ENCODE measurements at places on chromosomes 6 and 20.

DNA sequence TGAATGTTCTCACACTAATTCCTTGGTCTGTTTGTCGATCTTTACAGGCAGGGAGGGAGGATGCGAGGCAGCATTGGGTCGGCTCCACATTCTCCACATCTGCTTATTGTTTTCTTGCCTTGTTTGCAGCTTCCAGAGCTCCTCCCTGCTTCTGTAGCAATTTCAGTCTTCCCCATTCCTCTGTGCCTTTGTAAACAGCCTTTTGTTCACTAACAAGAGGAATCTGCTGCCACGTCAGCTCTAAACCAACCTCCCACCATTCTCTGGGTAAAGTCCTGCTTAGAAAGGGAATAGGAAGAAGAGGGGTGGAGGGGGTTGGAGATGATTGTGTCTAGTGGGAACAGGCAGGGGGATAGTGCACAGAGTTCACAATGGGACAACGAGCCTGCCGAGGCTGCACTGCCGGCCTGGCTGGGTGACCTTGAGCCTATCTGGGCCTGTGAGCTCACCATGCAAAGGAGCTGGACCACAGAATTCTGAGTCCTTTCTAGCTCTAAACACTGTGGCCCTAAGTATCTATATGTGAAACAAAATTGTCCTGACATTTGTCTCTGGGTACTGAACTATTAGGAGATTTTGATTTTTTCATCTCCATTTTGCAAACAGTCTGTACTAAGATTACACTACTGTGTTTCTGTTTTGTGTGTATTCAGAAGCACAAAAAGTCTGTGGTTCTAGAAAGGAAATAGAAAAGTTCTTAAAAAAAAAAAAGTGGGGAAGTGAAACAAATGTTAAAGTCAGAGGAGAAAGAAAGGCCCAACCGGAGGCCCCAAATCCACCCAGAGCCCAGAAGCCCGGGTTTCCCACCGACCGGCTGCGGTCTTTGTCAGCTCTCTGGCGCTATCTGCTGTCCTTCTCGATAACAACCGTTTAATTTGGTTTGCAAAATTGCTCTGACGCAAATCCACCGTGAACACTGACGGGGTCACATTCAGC is 1.4 kb upstream of the PRND start:
- peak; percentile 92 for DNase-seq
- peak overlapping the region; percentile 79 for H3K27ac ChIP-seq
- no peaks in the 10 kb centered on the region for H3K27me3 ChIP-seq
- no peaks in the 10 kb centered on the region for H3K36me3 ChIP-seq
- H3K4me3 ChIP-seq = no peak overlapping the region
- H3K4me1 ChIP-seq = no peaks in the 10 kb centered on the region

DNA sequence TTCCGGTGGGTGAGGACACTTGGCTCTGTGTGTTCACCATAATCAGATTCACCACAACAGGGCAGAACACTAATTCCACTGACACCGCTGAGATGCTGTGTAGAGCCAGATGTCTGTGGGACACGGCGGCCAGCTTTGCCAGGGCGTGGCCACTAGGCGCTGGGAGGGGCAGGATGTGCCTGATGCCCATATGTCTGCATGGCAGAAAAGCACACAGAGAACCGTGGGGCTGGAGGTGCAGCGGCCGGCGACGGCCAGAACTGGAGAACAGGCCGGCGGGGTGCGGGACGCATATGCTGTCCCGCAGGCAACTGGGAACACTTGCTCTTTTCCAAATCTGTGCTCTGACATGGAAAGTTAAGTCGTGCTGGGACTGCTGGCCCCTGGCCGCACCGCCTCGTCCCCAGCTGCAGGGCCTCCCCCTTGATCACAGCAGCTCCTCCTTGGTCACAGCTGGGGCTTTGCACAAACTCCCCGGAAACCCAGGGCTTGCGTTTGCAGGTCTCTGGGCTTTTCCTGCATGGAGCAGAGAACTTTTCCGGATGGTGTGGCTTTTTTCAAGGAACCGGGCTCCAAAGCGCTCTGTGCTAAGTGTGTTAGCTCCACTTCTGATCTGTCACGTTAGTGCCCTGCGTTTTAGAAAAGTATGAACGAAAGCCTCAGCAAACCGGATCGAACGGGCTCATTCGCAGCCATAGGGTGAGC is 31.1 kb downstream of the NTSR1 start:
- peak; percentile 64 for DNase-seq
- no peaks in the 10 kb centered on the region for H3K36me3 ChIP-seq
- peak overlapping the region; percentile 72 for H3K27ac ChIP-seq

DNA sequence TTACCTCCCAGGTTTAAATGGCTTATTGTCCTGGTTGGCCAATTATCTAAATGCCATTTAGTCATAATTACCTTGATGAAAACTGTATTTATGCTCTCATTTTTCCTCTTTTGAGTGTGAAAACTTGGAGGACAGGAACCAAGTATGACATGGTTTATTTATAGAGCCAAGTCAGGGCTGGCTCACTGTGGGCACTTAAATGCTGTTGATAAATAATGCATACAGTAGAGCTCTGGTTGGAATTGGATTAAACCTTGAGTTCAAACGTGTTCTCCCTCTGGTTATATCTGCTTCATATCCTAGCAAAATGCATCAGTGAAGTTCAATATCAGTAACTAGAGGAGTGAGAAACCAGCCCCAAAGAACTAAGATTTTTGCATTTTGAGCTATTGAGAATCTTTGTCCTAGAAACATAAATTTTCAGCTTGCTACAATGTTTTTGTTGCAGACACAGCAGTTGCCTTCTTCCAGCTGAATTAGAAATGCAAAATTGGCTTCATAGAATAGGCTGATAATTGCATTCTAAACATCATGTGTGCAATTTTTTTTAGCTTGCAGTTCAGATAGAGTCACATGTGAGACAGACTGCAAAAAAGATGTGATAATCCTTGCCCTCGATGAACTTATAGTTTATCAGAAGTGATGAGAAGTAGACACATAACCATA is 255.8 kb downstream of the BTBD3 start:
- no peak overlapping the region for H3K4me3 ChIP-seq
- no peak overlapping the region for H3K27ac ChIP-seq
- H3K27me3 ChIP-seq = no peaks in the 10 kb centered on the region
- H3K36me3 ChIP-seq = no peaks in the 10 kb centered on the region
- no peak for DNase-seq

DNA sequence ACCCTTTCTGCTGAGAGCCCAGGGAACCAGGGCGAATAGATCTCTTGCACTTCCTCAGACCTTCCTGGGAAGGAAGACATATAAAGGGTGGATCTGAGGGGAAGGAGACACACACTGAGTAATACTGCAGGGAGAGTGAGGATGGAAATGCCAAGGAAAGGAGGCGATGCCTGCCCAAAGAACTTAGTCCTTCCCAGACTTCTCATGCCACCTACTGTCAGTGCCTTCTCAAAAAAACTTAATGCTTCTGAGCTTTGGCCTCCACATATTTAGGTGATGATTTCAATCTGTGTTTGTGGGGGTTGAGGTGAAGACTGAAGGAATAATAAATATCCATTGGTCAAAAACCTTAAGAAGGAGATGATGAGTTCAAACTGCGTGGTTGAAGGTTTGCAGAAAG is 9.7 kb downstream of the BTN3A1 start:
- H3K27ac ChIP-seq = no peak overlapping the region
- H3K36me3 ChIP-seq = peaks cover 59% of the 10 kb centered on the region
- no peak for DNase-seq
- H3K4me3 ChIP-seq = no peak overlapping the region
- H3K4me1 ChIP-seq = no peaks in the 10 kb centered on the region

DNA sequence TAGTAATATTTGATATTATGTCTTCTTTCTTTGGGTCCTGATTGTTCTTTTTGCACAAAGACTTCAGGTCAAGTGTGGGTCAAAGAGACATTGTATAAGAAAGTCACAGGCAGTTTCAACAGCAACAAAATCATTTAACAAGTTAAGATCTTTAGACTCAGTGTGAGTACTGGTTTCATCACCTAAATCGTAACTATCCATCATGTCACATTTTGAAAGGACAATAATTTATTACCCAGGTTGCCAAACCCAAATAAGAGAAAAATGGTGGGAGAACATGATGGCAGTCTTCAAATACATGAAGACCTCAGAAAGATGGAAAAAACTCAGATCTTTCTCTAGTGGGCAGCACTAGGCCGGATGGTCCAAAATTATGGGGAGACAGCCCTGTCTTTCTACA is 55.5 kb upstream of the BCLAF1 start:
- H3K4me1 ChIP-seq = no peaks in the 10 kb centered on the region
- H3K36me3 ChIP-seq = no peaks in the 10 kb centered on the region
- no peak overlapping the region for H3K27ac ChIP-seq
- H3K4me3 ChIP-seq = no peak overlapping the region

GRCh38 chr6:135905604-135906300 is 54.3 kb downstream of the PDE7B start:
- DNase-seq = no peak
- H3K27me3 ChIP-seq = no peaks in the 10 kb centered on the region
- no peaks in the 10 kb centered on the region for H3K4me1 ChIP-seq

DNA sequence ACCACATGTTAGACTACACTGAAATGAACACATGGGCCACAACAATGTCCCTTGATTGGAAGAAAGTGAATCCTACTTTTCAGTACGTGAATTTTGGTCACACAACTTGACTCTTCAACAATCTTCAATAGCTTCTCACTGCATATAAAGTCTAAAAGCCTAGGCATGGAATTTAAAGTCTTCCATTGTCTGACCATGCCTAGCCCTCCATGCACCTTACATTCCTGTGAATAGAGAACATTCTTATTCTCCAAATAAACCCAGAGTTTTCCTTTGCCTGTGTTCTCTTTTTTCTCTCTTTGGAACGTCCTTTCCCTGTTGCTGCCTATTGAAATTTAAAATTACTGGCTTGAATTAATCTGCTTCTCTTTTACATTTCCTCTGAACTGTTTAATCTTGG is 207.5 kb downstream of the ASCC3 start:
- no peak overlapping the region for H3K27ac ChIP-seq
- H3K4me1 ChIP-seq = no peaks in the 10 kb centered on the region
- DNase-seq = no peak
- no peak overlapping the region for H3K4me3 ChIP-seq
- no peaks in the 10 kb centered on the region for H3K27me3 ChIP-seq

GRCh38 chr6:125983246-125983945 is 2.9 kb upstream of the TRMT11 start:
- DNase-seq = no peak
- H3K27me3 ChIP-seq = no peaks in the 10 kb centered on the region
- no peak overlapping the region for H3K27ac ChIP-seq
- no peaks in the 10 kb centered on the region for H3K36me3 ChIP-seq
- peaks cover 21% of the 10 kb centered on the region for H3K4me1 ChIP-seq

DNA sequence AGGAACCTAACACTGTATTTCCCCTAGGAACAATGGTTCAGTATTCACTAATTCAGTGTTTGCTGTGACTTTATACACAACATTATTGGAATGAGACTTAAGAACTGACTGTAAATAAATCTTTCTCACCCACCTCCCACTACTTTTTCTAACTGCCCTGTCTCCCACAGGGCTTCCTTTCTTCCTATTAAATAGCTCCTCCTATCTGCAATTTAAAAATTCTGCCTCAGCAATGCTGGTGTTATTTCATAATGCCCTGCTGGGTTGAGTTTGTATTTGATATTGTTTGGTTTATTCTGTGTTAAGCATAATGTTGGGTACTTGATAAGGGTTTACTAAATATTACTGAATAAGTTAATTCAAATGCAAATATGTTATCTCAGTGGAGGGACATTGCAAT is 573.1 kb upstream of the RNF217 start:
- H3K27me3 ChIP-seq = no peaks in the 10 kb centered on the region
- H3K4me3 ChIP-seq = no peak overlapping the region
- H3K27ac ChIP-seq = no peak overlapping the region
- no peaks in the 10 kb centered on the region for H3K36me3 ChIP-seq
- no peaks in the 10 kb centered on the region for H3K4me1 ChIP-seq

DNA sequence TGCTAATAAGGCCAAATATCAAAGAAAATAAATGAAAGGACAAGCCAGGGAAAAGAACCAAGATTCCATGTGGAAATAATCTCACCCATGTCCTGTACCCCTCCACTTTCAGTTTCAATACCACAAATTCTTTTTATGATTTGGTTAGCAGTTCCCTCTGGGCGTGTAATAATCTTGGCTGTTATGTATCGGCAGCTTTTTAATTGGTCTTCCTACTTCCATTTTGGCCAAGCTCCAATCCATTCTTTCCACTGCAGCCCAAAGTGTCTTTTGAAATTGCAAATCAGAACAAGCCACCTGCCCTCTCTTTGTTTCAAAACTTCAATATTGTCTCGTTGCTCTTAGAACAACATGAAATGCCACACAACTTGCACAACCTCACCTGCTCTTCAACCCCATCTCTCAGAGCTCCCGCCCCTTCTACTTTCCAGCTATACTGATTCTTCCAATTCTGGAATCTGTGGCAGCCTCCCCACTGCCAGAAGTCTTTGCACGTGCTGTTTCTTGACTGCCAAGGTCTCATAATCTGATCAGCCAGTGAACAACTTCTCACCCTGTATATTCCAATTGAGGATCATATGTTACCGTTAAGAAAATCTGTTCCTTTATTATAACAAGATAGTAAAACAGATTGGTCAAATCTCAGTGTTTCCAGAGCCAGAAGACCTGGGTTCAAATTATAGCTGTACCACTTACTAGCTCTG is 354.5 kb downstream of the CBLN4 start:
- no peaks in the 10 kb centered on the region for H3K27me3 ChIP-seq
- no peak overlapping the region for H3K4me3 ChIP-seq
- no peak overlapping the region for H3K27ac ChIP-seq

DNA sequence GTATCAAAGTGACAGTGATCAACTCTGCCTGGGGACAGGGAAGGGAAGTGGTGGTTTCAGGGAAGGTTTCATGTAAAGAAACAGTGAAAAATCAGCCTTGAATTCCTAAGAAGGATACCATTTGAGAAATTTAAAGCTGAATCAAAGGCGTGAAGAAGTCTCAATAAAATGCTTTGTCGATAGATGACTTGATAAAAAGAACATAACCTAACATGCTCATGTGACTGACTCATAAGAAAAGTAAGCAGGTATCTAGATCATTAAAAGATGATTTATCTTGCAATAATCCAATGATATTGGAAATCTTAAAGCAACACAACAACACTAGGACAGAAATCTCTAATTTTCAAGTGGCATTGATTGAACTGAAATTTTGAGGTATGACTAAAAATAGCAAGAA is 14.3 kb downstream of the EDN1 start:
- H3K36me3 ChIP-seq = no peaks in the 10 kb centered on the region
- no peak overlapping the region for H3K4me3 ChIP-seq
- H3K27me3 ChIP-seq = no peaks in the 10 kb centered on the region
- H3K27ac ChIP-seq = no peak overlapping the region
- DNase-seq = no peak
- H3K4me1 ChIP-seq = no peaks in the 10 kb centered on the region

DNA sequence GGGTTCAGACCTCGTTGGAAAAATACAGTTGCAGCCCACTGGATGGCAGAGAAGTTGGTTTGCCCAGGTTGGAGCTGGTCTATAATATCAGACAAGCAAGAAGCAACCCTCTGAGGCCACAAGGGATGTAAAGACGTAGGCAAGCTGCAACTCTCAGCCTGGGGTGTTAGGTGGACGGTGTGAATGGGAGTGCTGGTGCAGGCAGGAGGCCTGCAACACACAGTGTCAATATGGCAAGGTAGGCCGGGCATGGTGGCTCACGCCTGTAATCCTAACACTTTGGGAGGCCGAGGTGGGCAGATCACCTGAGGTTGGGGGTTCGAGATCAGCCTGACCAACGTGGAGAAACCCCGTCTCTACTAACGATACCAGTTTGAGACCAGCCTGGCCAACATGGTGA is 10.5 kb downstream of the VPS16 start:
- H3K27ac ChIP-seq = no peak overlapping the region
- no peaks in the 10 kb centered on the region for H3K27me3 ChIP-seq
- H3K36me3 ChIP-seq = no peaks in the 10 kb centered on the region
- H3K4me3 ChIP-seq = no peak overlapping the region
- DNase-seq = no peak

GRCh38 chr6:18110162-18110561 is 12.3 kb downstream of the NHLRC1 start:
- H3K36me3 ChIP-seq = no peaks in the 10 kb centered on the region
- H3K4me3 ChIP-seq = no peak overlapping the region
- H3K27me3 ChIP-seq = no peaks in the 10 kb centered on the region

Data from Peyer's patch (tissue), 4 donors.